NCI-H2081 (cell line): ENCODE measurements at places on chromosomes 4 and X.

DNA sequence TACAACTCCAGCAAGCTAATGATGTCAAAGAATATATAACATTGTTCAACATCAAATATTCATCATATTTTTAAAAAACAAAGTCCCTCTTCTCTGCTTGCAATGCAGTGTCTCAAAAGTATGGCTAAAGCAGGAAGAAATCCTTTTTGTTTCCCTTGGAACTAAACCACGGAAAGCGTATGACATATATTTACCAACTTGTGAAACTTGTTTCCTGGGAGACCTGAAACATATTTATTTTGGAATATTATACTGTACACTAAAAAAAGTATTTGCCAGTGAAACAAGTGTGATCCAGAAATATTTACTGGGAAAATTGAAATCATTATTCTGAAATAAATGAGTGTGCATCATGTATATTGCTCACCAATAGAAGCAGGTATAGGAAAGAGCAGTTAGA is 156.0 kb upstream of the ANKRD50 start:
- DNase-seq = no peak

DNA sequence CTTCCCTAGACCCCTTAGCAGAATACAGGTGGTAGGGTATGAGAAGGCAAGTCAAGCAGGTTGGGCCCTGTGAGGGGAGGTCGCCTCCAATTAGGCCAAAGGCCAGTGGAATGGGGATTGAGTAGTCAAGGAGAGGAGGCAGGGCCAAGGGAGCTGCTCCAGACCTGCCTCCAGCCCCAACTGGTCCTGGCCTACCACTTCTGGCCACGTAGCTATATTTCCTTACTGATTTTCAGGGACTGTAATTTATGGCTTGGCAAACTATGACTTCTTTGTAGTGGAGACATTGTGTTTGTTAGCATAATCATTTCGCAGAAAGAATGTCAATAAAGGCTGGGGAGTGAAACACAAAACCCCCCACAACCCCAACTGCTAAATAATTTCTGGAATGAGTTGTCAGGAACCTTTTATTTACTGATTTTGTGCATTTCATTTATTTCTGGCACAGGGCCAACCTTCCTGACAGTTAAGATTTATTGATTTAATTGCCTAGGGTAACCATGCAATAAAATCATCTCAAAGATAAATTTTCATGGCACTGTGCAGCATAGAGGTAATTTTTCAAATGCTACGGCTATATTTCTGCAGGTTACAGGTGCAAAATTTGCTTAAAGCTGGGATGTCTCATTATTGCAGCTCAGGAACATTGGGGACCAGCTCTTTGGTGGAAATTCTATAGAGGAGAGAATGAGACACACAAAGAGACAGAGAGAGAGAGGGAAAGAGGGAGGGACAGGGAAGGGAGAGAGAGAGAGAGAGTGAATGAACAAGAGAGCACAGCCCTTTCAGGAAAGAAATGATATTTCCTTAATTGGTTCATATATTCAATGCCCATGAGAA is 494.9 kb downstream of the IDS start:
- no peak for DNase-seq

DNA sequence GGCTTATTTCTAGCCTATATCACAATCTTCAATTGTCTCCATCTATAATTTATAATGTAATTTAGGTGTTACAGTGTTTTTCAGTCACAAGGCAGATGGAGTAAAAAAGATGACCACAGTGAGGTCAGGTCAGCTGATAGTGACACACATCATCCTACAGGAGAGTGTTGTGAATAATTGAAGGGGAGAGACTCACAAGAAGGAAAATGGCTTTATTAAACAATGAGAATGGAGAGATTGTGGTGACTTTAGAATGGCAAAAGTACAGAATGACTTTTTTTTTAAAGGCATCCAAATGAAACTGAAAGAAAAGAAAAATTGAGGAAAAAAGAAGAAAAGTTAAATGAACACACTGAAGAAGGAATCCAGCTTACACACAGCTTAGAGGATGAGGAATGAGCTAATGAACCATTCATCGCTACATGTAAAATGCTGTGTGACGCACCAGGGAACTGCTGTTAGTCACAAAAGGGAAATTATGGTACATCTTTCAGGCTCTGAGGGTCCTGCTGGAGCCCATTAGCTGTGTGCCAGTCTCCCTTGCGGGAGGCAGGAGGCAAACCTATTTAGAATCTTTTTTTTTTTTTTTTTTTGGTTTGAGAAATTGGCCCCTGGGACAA is 56.6 kb downstream of the SPRY1 start:
- no peak for DNase-seq

- DNase-seq = no peak
These were observed 1.8 kb downstream of the PNMA5 start for GRCh38 chrX:152992115-152992514.

- no peak for DNase-seq
These were observed 680.0 kb downstream of the TRIML1 start for GRCh38 chr4:188819233-188819632.

GRCh38 chr4:112312610-112313239 is 15.6 kb downstream of the ALPK1 start:
- no peak for DNase-seq

DNA sequence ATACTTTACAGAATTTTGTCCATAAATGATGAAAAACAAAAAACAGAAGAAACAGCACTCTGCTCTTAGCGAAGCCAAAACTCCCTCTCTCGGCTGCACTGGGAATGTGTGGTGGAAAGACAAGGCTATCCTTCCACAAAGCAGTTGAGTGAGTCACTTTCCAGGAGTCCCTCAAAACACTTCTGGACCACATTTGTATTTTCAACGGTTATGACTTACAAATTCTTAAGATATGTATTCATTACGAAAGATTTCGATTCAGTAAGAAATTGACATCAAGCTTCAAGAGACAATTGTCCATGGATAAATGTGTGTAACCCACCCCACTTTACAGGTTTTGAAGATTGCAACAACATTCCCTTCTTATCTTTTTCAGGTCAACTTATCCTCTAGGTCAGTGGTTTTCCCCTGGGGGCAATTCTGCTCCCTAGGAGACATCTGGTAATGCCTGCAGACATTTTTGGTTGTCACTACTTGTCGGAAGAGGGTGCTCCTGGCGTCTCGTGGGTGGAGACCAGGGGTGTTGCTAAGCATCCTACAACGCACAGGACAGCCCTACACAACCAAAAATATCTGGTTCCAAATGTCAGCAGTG is 66.7 kb upstream of the MTNR1A start:
- DNase-seq = no peak

DNA sequence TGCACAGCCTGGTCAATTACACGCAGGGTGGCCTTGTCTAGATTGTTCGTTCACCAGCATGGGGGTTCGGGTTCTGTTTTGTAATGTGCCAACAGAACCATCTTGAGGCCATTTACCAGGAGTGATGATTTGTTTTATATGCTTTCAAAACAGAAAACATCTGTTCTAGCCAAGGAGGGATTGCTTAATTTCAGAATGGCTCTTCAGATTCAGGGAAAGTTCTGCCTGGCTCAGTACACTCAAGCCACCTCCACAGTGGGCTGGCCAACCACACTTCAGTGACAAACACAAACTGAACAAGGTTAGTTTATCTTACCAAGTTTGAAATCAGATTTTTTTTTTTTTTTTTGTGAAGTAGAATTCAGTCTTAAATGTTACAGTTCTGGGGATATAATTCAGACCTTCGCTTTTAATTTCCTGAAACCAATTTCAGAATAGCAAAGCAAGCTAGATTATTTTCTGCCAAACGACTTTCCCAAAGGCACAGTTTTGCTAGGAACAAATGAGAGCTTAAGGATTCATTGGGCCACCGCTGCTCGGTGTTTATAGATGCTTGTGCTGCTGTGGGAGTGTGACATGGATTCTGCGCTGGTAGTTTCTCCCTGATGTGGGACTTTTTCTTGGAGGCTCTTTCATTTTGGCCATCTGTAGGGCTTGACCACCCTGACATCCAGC is 23.4 kb downstream of the SMS start:
- no peak for DNase-seq

DNA sequence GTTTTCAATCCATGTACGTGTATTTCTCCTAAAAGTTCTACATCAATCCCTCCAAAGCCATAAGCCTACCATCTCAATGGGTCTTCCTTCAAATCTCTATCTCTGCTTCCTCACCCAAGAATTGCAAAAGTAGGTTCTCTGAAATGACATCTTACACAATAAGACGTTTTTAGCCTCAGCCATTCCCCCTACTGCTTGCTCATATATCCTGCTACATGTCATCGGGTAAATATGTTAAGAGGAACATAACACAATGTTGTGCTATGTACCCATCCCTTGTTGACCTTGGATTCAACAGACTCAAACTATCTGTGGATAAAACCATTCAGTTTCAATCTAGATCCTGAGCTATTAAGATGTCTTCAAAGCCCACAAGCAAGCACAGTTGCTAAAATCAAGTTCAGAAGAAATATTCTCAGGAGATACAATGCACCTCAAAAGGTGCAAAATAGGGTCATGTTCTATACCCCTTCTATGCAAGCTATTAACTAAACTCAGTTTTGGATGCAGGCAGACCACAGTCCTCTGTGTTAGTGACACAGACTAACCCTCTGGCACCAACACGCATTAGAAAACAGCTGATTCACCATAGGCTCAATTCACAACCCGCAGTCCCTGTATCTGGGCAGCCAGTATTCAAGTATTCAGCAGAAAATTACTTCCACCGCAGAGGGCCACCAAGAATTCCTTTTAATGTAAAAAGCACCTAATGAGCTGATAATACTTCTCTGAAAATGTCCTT is 56.8 kb downstream of the CD99L2 start:
- no peak for DNase-seq

DNA sequence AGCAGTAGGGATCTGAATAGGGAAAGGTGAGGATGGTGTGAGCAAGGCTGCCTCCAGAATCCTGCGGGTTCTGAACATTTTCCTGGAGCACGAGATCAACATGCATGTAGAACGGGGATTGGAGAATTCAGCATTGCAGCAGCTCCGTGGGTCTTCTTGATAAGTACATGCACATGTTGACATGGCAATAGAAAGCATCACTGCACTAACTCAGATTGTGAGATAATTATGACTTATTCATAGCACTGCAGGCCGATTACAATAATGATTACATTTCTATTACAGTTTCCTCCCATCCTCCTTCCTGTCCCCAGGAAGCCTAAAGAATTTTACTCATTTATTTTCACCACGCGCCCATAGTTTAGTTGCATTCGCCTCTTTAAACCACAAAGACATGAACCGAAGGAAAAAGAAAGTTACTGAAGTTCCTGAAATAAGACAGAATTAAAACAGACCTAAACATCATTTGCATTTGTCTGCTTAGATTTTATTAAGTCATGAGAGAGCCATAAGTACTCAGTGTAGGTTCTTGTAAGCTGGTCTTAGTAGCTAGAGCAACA is 61.3 kb upstream of the ARX start:
- peak; percentile 31 for DNase-seq

DNA sequence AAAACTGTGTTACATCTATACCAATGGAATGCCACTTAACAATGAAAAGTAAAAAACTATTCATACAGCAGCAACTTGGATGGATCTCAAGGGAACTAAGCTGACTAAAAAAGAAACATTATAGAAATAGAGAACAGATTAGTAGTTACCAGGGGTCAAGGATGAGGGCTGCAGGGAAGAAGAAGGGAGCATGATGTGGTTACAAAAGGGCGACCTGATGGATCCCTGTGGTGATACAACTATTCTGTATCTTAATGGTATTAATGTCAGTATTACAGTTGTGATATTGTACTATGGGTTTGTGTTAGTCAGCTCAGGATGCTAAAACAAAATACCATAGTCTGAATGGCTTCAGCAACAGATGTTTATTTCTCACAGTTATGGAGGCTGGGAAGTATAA is 190.7 kb downstream of the ZNF674 start:
- no peak for DNase-seq

- DNase-seq = peak; percentile 79
These were observed 91.3 kb upstream of the KLHL13 start for GRCh38 chrX:118207831-118208453.

DNA sequence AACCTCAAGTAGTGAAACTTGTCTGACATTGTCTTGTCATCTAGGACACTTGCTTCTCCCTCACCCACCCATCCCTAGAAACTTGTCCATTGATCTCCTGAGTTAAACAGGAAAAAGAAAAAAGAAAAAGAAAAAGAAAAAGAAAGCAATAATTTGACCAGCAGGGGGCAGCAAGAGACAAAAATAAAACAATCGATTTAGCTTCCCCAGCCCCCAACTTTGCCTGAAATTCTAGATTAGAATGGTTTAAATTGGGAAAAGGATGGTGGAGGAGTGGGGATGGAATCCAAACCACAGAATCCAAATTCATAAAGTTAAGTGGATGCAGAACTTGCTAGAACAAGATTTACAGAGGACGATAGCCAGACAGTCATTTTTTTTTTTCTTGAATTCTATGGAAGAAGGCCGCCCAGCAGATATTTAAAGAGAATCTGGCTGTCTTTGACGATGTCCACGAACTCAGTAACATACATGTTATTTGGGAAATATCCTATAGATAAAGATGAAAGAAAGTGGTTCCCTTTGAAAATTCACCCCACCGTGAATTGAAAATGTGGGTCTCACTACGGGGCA is 282.9 kb downstream of the USP46 start:
- peak; percentile 51 for DNase-seq

- no peak for DNase-seq
These were observed 14.6 kb downstream of the HDX start for GRCh38 chrX:84487365-84488353.

- DNase-seq = no peak
These were observed 51.9 kb downstream of the UBQLN2 start for GRCh38 chrX:56615282-56615681.

- no peak for DNase-seq
These were observed 117.3 kb downstream of the C4orf51 start for GRCh38 chr4:145797278-145797677.

- DNase-seq = no peak
These were observed 130.4 kb downstream of the IDS start for GRCh38 chrX:149374751-149375150.

- no peak for DNase-seq
These were observed 95.5 kb downstream of the MXRA5 start for GRCh38 chrX:3250966-3251365.

GRCh38 chr4:24433515-24434214 is 150.7 kb downstream of the DHX15 start:
- no peak for DNase-seq

DNA sequence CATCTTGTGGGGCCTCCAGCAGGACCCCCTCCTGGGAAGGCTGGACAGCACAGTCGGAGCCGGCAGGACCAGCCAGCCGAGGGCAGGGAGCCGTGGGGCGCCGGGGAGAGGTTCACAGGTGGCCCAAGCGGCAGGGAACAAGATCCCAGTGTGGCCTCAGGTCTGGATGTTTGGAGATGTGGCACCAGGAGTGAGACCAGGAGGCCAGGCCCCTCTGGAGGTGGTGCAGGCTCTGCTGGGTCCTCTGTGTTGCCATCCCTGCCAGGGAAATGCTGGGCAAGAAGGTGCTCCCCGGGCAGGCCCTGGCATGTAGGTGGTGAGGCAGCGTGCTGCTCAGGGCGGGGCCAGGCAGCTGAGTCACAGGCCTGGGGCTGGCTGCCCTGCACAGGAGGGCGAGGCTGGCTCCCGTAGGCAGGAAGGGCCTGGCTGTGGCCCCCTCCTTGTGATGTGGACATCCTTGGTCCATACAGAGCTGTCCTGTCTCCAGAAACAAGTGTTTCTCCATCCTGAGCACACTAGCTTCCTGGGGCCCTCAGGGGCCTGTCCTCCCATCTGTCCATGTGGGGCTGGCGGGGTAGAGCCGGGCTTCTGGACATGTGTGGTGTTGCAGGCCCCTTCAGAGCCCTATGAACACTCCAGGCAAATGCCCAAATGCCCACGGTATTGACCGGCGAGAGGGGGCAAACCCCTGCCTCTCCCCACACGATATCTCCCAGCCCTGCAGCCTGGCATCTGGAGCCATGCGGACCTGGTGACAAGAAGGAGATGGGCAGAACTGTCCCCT is 4.8 kb upstream of the HGFAC start:
- DNase-seq = peak; percentile 50

- DNase-seq = no peak
These were observed 1496.1 kb upstream of the IGFBP7 start for GRCh38 chr4:58606303-58606702.
